HT1080 (cell line): ENCODE measurements at places on chromosomes 12 and 14. TPM values are rescaled to one million over a fixed set of nuclear protein-coding genes. Genes with fewer than 3 reads are reported as not detected.

Gene LMO3
- total RNA-seq, result not detected in 2 replicates

Gene CLBA1
- total RNA-seq, result 5.1 and 5.4 TPM in 2 replicates

Gene SERPINA5
- not detected in 2 replicates for total RNA-seq

Gene OR6C68
- total RNA-seq, result not detected in 2 replicates

Gene LRP1-AS
- total RNA-seq, result not detected in 2 replicates

Gene OR6C76
- not detected in 2 replicates for total RNA-seq

Gene KRT78
- 0.13 TPM in 1 of 2 replicates, not detected in the other for total RNA-seq

Gene ADAM20
- total RNA-seq, result 0.03 and 0.13 TPM in 2 replicates

Gene TAS2R7
- total RNA-seq, result not detected in 2 replicates

Gene SETD3
- total RNA-seq, result 36.6 and 37.7 TPM in 2 replicates

Gene CCDC184
- 0.19 and 0.40 TPM in 2 replicates for total RNA-seq

Gene KRT7
- 4.9 and 5.1 TPM in 2 replicates for total RNA-seq

Gene RNU4-1
- total RNA-seq, result not detected in 2 replicates

Gene DCN
- total RNA-seq, result not detected in 2 replicates

Gene MYF5
- not detected in 2 replicates for total RNA-seq

Gene OASL
- 2.4 and 3.2 TPM in 2 replicates for total RNA-seq

Gene DAO
- total RNA-seq, result not detected in 2 replicates

Gene ATF7IP
- 9.7 and 13.3 TPM in 2 replicates for total RNA-seq

Gene FAM186B
- total RNA-seq, result 0.17 and 0.64 TPM in 2 replicates

Gene GARIN6
- total RNA-seq, result not detected in 2 replicates

Gene IRAK3
- total RNA-seq, result 0.03 TPM in 1 of 2 replicates, not detected in the other

Gene EXD2
- total RNA-seq, result 11.1 and 13.5 TPM in 2 replicates

Gene TMCC3
- total RNA-seq, result 5.2 TPM in 2 replicates

Gene NGB
- not detected in 2 replicates for total RNA-seq

Gene CD27
- total RNA-seq, result not detected in 2 replicates

Gene ALKBH1
- total RNA-seq, result 19.3 and 20.3 TPM in 2 replicates

Gene PRICKLE1
- 5.6 and 8.6 TPM in 2 replicates for total RNA-seq

Gene SLC25A21
- total RNA-seq, result 0.13 and 0.37 TPM in 2 replicates

Gene PIWIL1
- not detected in 2 replicates for total RNA-seq

Gene RNF212B
- total RNA-seq, result not detected in 2 replicates

Gene CCDC38
- not detected in 2 replicates for total RNA-seq

Gene SCN8A
- 2.7 and 3.3 TPM in 2 replicates for total RNA-seq

Gene KRT72
- total RNA-seq, result not detected in 2 replicates

Gene NPFF
- not detected in 2 replicates for total RNA-seq

Gene POU6F1
- 0.26 and 1.5 TPM in 2 replicates for total RNA-seq

Gene ABHD4
- total RNA-seq, result 3.5 and 6.9 TPM in 2 replicates

Gene IL26
- total RNA-seq, result not detected in 2 replicates

Gene CLEC1A
- total RNA-seq, result not detected in 2 replicates

Gene DACT1
- 0.30 TPM in 1 of 2 replicates, not detected in the other for total RNA-seq

Gene RD3L
- total RNA-seq, result not detected in 2 replicates

Gene LTBR
- 84.7 and 105 TPM in 2 replicates for total RNA-seq

Gene C12orf75
- 128 and 132 TPM in 2 replicates for total RNA-seq

Gene MAP4K5
- total RNA-seq, result 38.1 and 47.9 TPM in 2 replicates

Gene ADAMTS20
- total RNA-seq, result 0.03 TPM in 1 of 2 replicates, not detected in the other

Gene NDRG2
- total RNA-seq, result 13.1 and 16.9 TPM in 2 replicates

Gene PRKAB1
- total RNA-seq, result 11.6 and 13.8 TPM in 2 replicates

Gene LRRC43
- not detected in 2 replicates for total RNA-seq

Gene CEBPE
- 0.13 TPM in 1 of 2 replicates, not detected in the other for total RNA-seq

Gene PLA2G1B
- not detected in 2 replicates for total RNA-seq

Gene RAB15
- 16.4 and 22.3 TPM in 2 replicates for total RNA-seq

Gene OR8S1
- not detected in 2 replicates for total RNA-seq

Gene SMCO3
- total RNA-seq, result not detected in 2 replicates

Gene TEAD4
- total RNA-seq, result 61.9 and 80.0 TPM in 2 replicates

Gene NIN
- 31.5 and 31.7 TPM in 2 replicates for total RNA-seq

Gene FAM181A
- total RNA-seq, result not detected in 2 replicates

Gene TTC8
- 15.2 and 21.5 TPM in 2 replicates for total RNA-seq

Gene KLRC2
- not detected in 2 replicates for total RNA-seq
